Lower lobe of right lung (tissue), 2 donors: ENCODE measurements at places on chromosomes 5 and 9.

DNA sequence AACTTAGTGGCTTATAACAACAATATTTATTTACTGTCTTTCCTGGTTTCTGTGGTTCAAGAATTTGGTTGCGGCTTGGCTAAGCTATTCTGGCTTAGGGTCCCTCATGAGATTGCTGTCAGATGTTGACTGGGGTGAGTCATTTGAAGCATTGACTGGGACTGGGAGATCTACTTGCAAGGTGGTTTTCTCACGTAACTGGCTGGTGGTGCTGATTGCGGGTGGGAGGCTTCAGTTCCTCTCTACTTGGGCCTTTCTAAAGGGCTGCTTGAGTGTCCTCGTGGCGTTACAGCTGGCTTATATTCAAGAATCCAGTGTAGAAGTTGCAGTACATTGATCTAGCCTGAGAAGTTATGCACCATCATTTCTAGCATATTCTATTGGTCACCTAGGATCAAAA lies 218.5 kb upstream of the ELAVL2 start:
- DNase-seq = no peak

DNA sequence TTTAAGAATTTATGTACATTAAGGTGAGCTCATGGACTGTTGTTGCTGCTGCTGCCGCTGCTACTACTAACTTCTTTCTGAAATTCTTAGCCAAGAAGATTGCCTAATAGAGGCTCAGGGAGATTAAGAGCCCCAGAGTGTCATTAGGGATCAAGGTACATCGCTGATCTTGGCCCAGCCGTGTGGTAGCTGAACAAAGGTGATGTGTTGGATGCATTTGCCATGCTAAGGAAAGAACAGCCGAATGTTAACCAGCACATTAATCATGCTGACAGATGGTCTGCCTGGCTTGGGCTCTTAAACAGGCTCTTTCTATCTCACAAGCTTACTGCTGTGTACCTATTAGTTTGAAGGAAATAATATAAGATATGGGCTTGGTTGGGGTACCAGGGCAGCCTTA lies 137.1 kb downstream of the KCTD16 start:
- no peak for DNase-seq

GRCh38 chr5:93884254-93884653 lies 142.9 kb upstream of the POU5F2 start:
- DNase-seq = no peak

- no peak for DNase-seq
These were observed 465.0 kb downstream of the MTRR start for GRCh38 chr5:8333977-8334376.

GRCh38 chr5:141681695-141682641 lies at the start of gene ARAP3:
ARAP3 (minus strand) TSS chr5:141682230; CDS start chr5:141680486, 1,744 bp downstream.
- peak; percentile 94 for DNase-seq

DNA sequence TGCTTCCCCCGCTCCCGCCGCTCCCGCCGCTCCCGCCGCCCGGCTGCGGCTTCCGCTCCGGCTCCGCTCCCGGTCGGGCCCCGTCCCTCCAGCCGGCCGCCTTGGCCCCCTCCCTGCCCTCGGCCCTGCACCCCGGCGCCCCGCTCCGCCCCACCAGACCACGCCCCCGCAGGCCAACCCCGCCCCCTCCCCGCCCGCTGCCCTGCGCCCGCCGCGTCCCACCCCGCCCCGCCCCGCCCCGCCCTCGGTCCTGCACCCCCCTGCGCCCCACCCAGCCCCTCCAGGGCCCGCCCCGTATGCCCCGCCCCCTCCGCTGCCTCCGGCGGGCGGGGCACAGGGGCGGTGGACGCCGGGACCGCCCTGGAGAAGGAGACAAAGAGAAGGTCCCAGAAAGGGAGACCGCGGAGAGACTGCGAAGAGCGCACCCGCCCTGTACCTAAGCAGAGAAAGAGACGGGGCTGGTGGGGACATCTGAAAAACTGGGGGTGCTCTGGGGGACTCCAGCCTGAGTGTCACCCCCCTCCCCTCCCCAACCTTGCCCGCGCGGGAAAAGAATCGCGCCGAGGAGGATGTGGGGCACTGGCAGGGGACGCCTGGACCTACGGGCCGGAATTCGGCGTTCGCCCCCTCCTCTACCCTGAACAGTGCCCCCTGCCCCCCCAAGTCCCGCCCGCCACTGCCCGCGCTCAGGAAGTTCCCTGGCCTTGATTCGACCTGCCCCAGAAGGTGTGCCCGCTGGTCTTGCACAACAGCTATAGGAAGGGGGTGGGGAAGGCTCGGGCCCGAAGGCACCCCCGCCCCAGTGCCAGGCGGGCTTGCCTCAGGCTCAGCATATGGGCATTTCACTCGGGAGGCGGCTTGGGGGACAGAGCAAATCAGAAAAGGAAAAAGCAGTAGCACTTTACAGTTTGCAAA lies 42.8 kb upstream of the STXBP1 start:
- DNase-seq = peak; percentile 86

DNA sequence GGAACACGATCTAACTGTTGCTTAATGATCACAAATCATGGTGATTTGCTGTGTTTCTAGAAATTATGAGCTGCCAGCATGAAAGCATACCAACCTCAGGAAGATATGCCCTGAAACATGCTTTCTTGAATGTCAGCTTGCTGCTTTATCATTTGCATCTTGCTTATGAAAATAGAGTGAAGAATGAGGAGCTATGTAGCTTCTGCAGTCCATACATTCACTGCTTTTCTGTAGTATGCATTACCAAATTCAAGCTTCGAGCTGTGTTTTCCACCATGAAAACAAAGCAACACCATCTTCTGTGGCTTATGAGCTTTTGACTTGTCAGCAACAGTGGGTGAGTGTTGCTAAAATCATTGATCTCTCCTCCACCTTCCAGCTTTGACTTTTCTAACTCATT lies 16.5 kb downstream of the F2RL2 start:
- DNase-seq = no peak

- DNase-seq = no peak
These were observed 210.1 kb downstream of the GOLPH3 start for GRCh38 chr5:31964007-31964360.

DNA sequence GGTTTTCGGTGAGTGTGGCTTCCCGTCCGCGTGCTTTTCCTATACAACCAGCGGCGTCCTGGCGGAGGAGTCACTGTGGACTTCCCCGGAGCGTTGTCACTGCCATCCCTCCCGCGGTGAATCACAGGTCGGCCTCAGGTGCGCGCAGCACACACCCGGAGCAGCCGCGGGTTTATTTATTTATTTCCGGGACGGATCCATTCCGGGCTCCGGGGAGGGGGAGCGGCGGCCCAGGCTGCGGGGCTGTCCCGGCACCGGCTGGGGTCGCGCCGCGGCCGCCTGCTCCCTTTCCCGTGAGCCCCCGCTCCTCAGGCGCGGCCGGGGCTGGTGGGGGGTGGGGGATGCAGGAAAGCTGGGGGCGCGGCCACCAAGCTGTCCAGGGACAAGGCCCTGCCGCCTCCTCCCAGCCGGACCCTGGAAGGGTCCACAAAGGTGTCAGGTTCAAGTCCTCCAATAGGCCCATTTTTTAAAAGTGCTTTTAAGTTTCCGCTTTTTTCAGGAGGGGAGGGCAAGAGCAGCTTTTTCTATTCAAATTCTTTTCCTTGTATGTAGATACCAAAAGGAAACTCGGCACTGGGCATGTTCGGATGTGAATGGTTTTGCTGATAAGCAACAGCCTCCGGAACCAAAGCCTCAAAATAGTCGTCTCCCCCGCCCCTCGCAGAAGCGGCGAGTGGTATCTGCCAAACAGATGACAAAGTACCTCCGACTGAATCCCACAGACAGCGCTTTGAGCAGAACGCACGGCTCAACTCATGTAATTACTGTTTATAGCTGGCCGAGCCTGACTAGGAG lies 192.5 kb downstream of the CD180 start:
- DNase-seq = peak; percentile 81

- no peak for DNase-seq
These were observed 9.0 kb downstream of the C9 start for GRCh38 chr5:39355324-39355723.

GRCh38 chr5:16712178-16712577 lies 95.4 kb upstream of the RETREG1 start:
- DNase-seq = no peak

GRCh38 chr9:122929796-122930354 lies 1.4 kb downstream of the ZBTB26 start:
- DNase-seq = no peak

- no peak for DNase-seq
These were observed 19.6 kb downstream of the FAT2 start for GRCh38 chr5:151571270-151572173.

- no peak for DNase-seq
These were observed 67.1 kb upstream of the ASS1 start for GRCh38 chr9:130377612-130378011.

DNA sequence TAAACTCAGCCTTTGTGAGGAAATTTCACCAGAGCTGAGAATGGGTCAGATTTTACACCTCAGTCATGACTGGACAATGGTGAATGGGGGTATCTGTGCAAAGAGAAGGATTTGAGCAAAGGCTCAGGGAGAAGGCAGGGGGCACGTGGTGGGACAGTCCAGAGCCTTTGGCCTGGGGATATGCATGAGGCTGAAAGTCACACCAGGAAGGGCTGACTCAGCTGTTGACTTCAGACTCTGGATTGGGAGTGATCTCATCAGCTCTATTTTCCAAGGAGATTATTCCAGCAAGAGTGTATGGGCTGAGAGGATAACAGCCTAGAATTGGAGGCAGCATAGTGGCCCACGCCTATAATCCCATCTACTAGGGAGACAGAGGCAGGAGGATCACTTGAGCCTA lies 53.6 kb downstream of the SAXO1 start:
- DNase-seq = no peak

- no peak for DNase-seq
These were observed 44.2 kb downstream of the SMC2 start for GRCh38 chr9:104138243-104138868.

GRCh38 chr5:40499518-40500273 lies 180.0 kb upstream of the PTGER4 start:
- no peak for DNase-seq

- DNase-seq = no peak
These were observed 27.9 kb downstream of the ERCC6L2 start for GRCh38 chr9:95903398-95903797.
